ENCODE measurements at places on chromosomes 12 and 14. TPM values are rescaled to one million over a fixed set of nuclear protein-coding genes. Genes with fewer than 3 reads are reported as not detected.

DNA sequence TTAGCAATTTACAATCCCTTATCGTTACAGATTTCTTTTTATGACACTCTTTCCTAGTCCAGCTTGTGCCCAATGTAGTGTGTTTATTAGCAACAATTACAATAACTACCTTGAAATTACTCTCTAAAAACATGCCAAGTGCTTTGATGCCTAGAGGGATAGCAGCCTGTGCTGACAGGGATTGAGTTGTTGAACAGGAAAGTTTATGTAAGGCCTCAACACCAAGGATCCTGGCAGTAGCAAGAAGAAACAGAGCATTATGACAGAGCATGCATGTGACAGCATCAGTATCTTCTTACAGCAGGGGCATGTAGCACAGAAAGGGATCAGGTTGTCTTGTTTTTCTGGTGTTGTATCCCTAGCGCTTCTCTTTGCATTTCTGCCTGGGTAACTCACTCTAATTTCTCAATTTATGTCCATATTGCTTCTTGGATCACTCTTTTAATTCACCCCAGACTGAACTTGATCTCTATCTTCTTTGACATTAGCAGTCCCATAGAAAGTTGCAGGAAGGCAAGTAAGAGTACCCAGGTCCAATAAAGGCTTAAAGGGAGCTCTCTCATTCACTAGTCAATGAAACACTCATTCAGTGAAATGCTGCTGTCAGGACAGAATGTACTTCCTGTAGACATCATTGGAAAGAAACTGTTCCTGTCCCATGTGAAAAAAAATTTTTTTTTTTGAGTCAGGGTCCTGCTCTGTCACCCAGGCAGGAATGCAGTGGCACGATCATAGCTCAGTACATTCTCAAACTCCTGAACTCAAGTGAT lies 220.0 kb upstream of the GRIP1 start:
- H3K36me3 ChIP-seq, result no peaks in the 10 kb centered on the region
- H3K27ac ChIP-seq, result no peak overlapping the region
- H3K27me3 ChIP-seq, result no peaks in the 10 kb centered on the region
- no peak overlapping the region for H3K4me3 ChIP-seq

- peaks cover 19% of the 10 kb centered on the region for H3K4me1 ChIP-seq
- H3K4me3 ChIP-seq, result no peak overlapping the region
- peak overlapping the region; percentile 67 for H3K27ac ChIP-seq
- H3K27me3 ChIP-seq, result no peaks in the 10 kb centered on the region
- no peak for DNase-seq
Measured at GRCh38 chr12:62332598-62332997, 72.4 kb downstream of the USP15 start.

DNA sequence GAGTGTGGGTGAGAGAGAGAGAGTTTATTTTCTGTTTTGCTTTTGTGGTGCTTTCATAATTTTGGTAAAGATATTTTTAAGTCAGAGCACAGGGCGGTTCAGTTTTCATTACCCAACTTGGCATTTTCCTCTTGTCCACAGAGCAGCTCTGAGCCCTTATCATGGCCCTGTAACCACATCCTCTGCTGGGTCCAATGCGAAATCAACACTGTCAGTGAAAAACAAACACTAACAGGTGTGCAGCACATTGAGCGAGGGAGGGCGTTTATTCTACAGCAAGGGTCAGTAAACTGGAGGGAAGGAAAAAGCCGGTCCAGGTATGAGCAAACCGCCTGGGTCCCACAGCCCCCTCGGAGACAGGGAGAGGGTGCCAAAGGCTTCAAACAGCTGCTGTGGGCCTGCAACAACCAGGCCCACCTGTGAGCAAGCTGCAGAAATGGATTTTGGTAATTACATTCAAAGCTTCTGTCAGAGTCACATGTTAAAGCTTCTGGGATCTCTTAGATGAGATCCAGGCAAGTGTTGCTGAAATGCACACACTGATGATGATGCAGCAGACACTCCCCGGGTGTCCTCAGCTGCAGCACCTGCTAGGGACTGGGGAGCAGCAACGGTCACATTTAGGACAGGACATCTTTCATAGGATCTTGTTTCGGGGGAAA lies 132.7 kb upstream of the DYRK2 start:
- H3K4me1 ChIP-seq, result no peaks in the 10 kb centered on the region
- no peak overlapping the region for H3K4me3 ChIP-seq
- no peak overlapping the region for H3K27ac ChIP-seq
- DNase-seq, result no peak
- H3K27me3 ChIP-seq, result no peaks in the 10 kb centered on the region

GRCh38 chr12:124721501-124722162 lies 142.0 kb downstream of the SCARB1 start:
- no peaks in the 10 kb centered on the region for H3K36me3 ChIP-seq
- no peak overlapping the region for H3K4me3 ChIP-seq
- peaks cover 51% of the 10 kb centered on the region for H3K4me1 ChIP-seq
- H3K27ac ChIP-seq, result no peak overlapping the region
- DNase-seq, result no peak
- H3K27me3 ChIP-seq, result no peaks in the 10 kb centered on the region

DNA sequence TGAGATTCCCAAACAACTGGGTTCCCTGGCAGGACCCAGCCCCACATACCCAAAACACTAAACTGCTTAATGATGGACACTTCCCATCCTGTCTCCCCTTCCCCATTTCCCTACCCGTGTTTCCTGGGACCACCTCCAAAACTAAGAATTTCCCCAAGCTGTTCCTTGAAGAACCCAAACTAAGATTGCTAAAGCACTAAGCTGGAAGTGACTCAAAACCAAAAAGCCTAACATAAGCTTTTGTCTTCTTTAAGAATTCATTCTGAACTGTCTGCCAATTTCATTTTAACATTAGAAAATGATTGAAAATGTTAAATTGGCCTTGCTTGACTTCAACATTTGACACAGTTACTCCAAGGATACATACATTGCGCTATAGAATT lies 29.5 kb upstream of the STAB2 start:
- no peaks in the 10 kb centered on the region for H3K36me3 ChIP-seq
- no peak overlapping the region for H3K27ac ChIP-seq
- H3K27me3 ChIP-seq, result no peaks in the 10 kb centered on the region
- no peaks in the 10 kb centered on the region for H3K4me1 ChIP-seq

DNA sequence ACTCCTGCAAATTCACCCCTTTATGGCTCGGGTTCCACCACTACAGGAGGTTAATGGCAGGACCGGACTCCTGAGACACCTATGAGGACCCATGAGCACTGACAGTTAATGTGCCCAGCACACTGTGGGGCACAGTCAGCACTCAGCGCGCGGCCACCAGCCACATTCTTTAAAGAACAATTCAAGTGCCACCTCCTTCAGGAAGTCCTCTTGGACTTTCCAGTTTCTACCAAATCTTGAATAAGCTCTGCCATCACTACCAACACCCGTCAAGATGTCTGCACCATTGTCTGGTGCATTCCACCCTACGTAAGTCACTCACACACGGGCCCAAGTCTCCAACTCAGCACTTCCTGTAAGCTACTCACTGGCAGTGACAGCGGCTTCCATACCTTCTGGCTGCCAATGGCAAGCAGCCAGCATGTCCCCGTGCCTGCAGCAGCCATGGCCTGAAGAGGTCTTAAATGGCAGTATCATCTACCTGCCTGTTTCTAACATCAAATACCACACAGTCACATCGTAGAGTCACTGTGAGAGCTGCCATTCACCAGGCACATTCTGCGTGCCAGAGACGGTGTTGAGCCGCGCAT lies 48.5 kb downstream of the CDC42BPB start:
- peaks cover 48% of the 10 kb centered on the region for H3K36me3 ChIP-seq
- no peaks in the 10 kb centered on the region for H3K27me3 ChIP-seq
- H3K4me3 ChIP-seq, result no peak overlapping the region
- no peak overlapping the region for H3K27ac ChIP-seq

GRCh38 chr12:66066137-66066928 lies 64.2 kb downstream of the LLPH start:
- no peaks in the 10 kb centered on the region for H3K4me1 ChIP-seq
- no peak for DNase-seq
- H3K27ac ChIP-seq, result no peak overlapping the region

- DNase-seq, result no peak
- no peak overlapping the region for H3K27ac ChIP-seq
- no peaks in the 10 kb centered on the region for H3K36me3 ChIP-seq
- H3K4me3 ChIP-seq, result no peak overlapping the region
- H3K4me1 ChIP-seq, result peaks cover 12% of the 10 kb centered on the region
Measured at GRCh38 chr12:105915997-105916759, 222.6 kb downstream of the NUAK1 start.

The FAM181A gene
- not detected for total RNA-seq

- H3K36me3 ChIP-seq, result no peaks in the 10 kb centered on the region
- H3K4me1 ChIP-seq, result no peaks in the 10 kb centered on the region
- no peak overlapping the region for H3K4me3 ChIP-seq
- no peak overlapping the region for H3K27ac ChIP-seq
- H3K27me3 ChIP-seq, result peaks cover 12% of the 10 kb centered on the region
- no peak for DNase-seq
Measured at GRCh38 chr12:1842183-1842904, 22.0 kb downstream of the LRTM2 start.

GRCh38 chr14:98704441-98704840 lies 567.6 kb downstream of the BCL11B start:
- no peak for DNase-seq
- no peak overlapping the region for H3K4me3 ChIP-seq

GRCh38 chr14:62253911-62254310 lies 491.7 kb downstream of the SNAPC1 start:
- no peaks in the 10 kb centered on the region for H3K27me3 ChIP-seq
- H3K27ac ChIP-seq, result no peak overlapping the region
- no peak overlapping the region for H3K4me3 ChIP-seq
- H3K4me1 ChIP-seq, result no peaks in the 10 kb centered on the region

The BMAL2 gene
- 1.6 TPM for total RNA-seq

The FGF23 gene
- 0.15 TPM for total RNA-seq

The DNAI7 gene
- 0.68 TPM for total RNA-seq
